ENCODE measurements at places on chromosomes 16 and 17. TPM values are rescaled to one million over a fixed set of nuclear protein-coding genes. Genes with fewer than 3 reads are reported as not detected.

The SEPTIN12 gene
- not detected for total RNA-seq

The PYDC1 gene
- not detected for total RNA-seq

The PARD6A gene
- 10.8 TPM for total RNA-seq

The RMI2 gene
- 11.1 TPM for total RNA-seq

The MTHFSD gene
- 16.5 TPM for total RNA-seq

The DHRS13 gene
- 5.2 TPM for total RNA-seq

DNA sequence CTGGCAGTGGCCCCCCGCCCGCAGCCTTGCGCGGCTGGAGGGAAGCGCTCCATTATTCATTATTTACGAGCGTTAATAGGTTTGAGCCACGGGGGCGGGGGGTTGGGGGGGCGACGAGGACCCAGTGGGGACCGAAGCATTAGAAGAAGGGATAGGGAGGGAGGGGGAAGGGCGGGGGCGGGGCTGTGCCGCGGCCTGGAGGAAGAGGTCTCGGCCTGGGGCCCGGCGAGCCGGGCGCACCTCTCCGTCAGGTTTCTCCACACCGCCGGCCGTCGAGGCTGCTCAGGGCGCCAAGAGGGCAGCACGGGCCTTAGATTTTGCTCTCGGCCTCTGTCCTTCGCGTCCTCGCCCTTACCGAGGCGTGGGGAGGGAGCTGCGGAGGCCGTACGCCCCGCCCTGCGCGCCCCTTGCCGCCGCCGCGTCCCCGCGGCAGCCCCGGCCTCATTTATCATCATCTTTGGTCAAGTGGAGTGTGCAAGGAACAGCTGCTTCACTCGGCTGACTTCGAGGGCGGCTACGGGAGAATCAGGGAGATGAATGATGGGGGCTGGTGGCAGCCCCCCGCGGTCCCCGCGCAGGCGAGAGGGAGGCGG is 54.2 kb downstream of the SREBF1 start:
- peak overlapping the region; percentile 57 for H3K4me3 ChIP-seq
- H3K27me3 ChIP-seq, result no peaks in the 10 kb centered on the region

DNA sequence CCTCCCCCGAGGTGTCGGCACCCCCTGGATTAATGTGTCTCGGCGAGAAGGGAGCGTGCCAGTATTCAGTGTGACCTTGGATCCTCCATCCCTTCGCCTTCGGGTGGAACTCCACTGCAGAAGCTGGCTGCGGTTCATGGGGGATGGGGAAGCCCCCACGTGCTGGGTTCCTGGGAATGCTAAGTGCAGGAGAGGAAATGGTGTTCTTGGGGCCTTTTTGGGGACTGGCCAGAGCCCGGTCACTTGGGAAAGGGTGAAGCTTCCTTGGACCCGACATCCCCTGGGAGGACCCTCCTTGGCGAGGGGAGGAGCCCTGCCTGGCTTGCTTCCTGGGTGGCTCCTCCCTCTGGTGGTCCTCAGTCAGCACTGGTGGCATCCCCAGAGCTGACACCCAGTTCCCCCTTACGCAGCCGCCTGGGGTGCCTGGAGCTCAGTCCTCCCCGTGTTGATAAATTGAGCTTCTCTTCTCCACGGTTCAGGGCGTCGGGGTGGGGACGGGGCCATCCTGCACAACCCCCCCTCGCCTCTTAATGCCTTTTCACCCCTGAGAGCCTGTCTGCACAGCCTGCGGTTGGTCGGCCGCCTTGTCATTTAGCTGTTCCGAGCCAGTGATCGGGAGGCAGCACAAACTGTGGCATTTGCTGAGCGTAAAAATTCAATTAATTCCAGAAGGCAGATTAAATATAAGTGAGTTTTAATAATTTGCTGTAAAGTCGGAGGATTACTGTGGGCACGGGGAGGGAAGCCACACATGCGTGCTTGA is 30.7 kb upstream of the GSE1 start:
- no peak overlapping the region for H3K4me3 ChIP-seq
- no peak for DNase-seq
- H3K36me3 ChIP-seq, result no peaks in the 10 kb centered on the region
- H3K4me1 ChIP-seq, result peaks cover 61% of the 10 kb centered on the region

GRCh38 chr17:74712301-74712700 is 422 bp downstream of the CD300LF start:
- H3K4me1 ChIP-seq, result no peaks in the 10 kb centered on the region
- DNase-seq, result no peak
- no peaks in the 10 kb centered on the region for H3K36me3 ChIP-seq
- H3K27ac ChIP-seq, result no peak overlapping the region

GRCh38 chr16:71811261-71811803 is 2.7 kb upstream of the AP1G1 start:
- no peak overlapping the region for H3K27ac ChIP-seq
- no peak overlapping the region for H3K4me3 ChIP-seq
- no peak for DNase-seq
- H3K36me3 ChIP-seq, result peaks cover 9% of the 10 kb centered on the region
- H3K4me1 ChIP-seq, result peaks cover 11% of the 10 kb centered on the region

DNA sequence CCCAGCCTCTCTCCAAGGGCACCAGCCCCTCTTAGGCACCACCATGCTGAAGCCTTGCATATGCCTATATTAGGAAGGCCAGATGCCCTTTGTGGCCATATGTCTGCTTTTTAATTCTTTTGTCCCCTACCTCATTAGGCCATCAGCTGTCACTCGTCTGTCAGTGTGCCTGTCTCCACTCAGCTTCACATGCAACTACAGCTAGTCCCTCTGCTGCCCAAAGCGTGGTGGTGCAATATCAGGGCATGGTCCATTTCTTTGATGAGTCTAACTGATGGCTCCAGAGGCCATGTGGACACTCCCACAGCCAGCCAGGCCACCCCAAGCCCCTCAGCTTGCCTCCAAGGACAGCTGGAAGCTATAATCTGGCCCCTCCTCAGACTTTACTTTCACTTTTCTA is 36.3 kb downstream of the MYO18A start:
- H3K27ac ChIP-seq, result no peak overlapping the region
- no peaks in the 10 kb centered on the region for H3K27me3 ChIP-seq
- no peak for DNase-seq
- no peaks in the 10 kb centered on the region for H3K36me3 ChIP-seq
- H3K4me1 ChIP-seq, result peaks cover 57% of the 10 kb centered on the region

- no peaks in the 10 kb centered on the region for H3K4me1 ChIP-seq
- no peak overlapping the region for H3K27ac ChIP-seq
- no peaks in the 10 kb centered on the region for H3K27me3 ChIP-seq
- H3K4me3 ChIP-seq, result no peak overlapping the region
Observed at GRCh38 chr17:13822700-13823099, 221.0 kb upstream of the HS3ST3A1 start.

GRCh38 chr17:45270828-45271418 is 9.0 kb upstream of the SPATA32 start:
- H3K27ac ChIP-seq, result no peak overlapping the region
- H3K36me3 ChIP-seq, result peaks cover 10% of the 10 kb centered on the region
- H3K4me1 ChIP-seq, result peaks cover 39% of the 10 kb centered on the region
- DNase-seq, result no peak
- no peak overlapping the region for H3K4me3 ChIP-seq

DNA sequence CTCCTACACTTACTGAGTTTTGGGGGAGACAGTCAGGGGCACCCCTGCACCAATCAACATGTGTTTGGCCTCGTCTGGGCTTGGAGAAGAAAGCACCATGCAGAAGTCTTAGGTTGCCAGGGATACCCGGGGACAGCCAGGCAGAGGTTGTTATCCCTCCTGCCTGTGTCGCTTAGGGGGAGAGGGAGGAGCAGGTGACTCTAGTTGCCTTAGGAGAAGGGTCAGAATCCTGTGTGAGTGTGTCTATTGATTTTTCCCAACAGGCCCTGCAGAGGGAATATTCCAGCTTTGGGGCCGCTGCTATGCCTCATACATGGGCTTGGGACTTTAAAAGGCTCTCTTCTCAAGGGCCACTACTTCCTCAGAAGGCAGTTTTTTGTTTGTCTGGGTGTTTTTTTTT is 89.1 kb downstream of the RGS9 start:
- no peaks in the 10 kb centered on the region for H3K36me3 ChIP-seq
- H3K27me3 ChIP-seq, result no peaks in the 10 kb centered on the region
- H3K4me1 ChIP-seq, result no peaks in the 10 kb centered on the region
- no peak overlapping the region for H3K4me3 ChIP-seq
- no peak overlapping the region for H3K27ac ChIP-seq

DNA sequence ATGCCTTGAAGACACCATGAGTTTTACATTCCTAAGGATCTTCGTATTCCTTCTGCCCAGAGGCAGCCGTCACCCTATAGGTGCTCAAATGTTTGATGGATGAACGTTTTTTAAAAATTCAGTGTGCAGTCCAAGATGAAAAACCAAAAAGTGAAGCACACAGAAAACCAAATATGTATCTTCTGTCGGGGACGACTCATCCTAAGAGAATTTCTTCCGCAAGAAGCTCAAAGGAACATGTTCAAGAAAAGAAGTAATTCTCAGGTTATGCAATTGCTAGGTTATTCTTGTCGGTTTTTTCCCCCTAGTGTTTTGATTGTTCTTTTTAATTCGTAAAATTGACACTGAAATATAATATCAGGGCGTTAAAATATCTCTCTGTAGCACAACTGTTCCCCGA is 1.4 kb downstream of the CENPV start:
- H3K4me3 ChIP-seq, result peak overlapping the region; percentile 77
- peaks cover 6% of the 10 kb centered on the region for H3K4me1 ChIP-seq
- DNase-seq, result no peak
- no peaks in the 10 kb centered on the region for H3K27me3 ChIP-seq

GRCh38 chr16:27993587-27993986 is 69.9 kb downstream of the GSG1L start:
- no peak for DNase-seq
- H3K4me3 ChIP-seq, result no peak overlapping the region
- H3K27me3 ChIP-seq, result no peaks in the 10 kb centered on the region

GRCh38 chr16:16027728-16028310 is 78.4 kb downstream of the ABCC1 start:
- no peaks in the 10 kb centered on the region for H3K27me3 ChIP-seq
- DNase-seq, result no peak
- no peak overlapping the region for H3K4me3 ChIP-seq
- peaks cover 6% of the 10 kb centered on the region for H3K36me3 ChIP-seq
- H3K4me1 ChIP-seq, result peaks cover 59% of the 10 kb centered on the region

GRCh38 chr16:57951204-57951960 is 19.5 kb downstream of the CNGB1 start:
- H3K27ac ChIP-seq, result no peak overlapping the region
- H3K4me1 ChIP-seq, result no peaks in the 10 kb centered on the region
- no peaks in the 10 kb centered on the region for H3K36me3 ChIP-seq
- H3K27me3 ChIP-seq, result no peaks in the 10 kb centered on the region

DNA sequence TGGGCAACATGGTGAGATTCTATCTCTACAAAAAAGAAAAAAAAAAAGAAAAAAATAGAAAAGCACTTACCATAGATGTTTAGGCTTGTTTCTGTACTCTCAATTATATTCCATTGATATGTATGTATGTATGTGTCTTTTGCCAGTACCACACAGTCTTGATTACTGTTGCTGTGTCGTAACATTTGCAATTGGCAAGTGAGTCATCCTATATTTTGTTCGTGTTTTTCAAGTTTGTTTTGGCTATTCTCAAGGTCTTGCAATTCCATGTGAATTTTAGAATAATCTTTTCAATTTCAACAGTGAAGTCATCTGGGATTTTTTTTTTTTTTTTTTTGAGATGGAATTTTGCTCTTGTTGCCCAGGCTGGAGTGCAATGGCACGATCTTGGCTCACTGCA is 19.3 kb downstream of the SPECC1 start:
- H3K27me3 ChIP-seq, result no peaks in the 10 kb centered on the region
- H3K27ac ChIP-seq, result no peak overlapping the region
- no peaks in the 10 kb centered on the region for H3K4me1 ChIP-seq

- H3K36me3 ChIP-seq, result no peaks in the 10 kb centered on the region
- H3K27me3 ChIP-seq, result no peaks in the 10 kb centered on the region
- no peak overlapping the region for H3K4me3 ChIP-seq
- no peak for DNase-seq
- no peaks in the 10 kb centered on the region for H3K4me1 ChIP-seq
Observed at GRCh38 chr16:73399486-73399885, 351.6 kb upstream of the ZFHX3 start.

- H3K36me3 ChIP-seq, result no peaks in the 10 kb centered on the region
- peak overlapping the region; percentile 78 for H3K27ac ChIP-seq
- no peak for DNase-seq
Observed at GRCh38 chr17:48869821-48870318, 22.7 kb upstream of the ATP5MC1 start.

GRCh38 chr17:63634163-63634562 is 11.9 kb downstream of the MAP3K3 start:
- no peak overlapping the region for H3K27ac ChIP-seq
- no peaks in the 10 kb centered on the region for H3K27me3 ChIP-seq
- H3K4me1 ChIP-seq, result no peaks in the 10 kb centered on the region
- H3K36me3 ChIP-seq, result no peaks in the 10 kb centered on the region
- H3K4me3 ChIP-seq, result no peak overlapping the region

- DNase-seq, result no peak
- peak overlapping the region; percentile 9 for H3K27ac ChIP-seq
- H3K27me3 ChIP-seq, result no peaks in the 10 kb centered on the region
- H3K4me3 ChIP-seq, result no peak overlapping the region
Observed at GRCh38 chr17:78144736-78145641, 1.2 kb upstream of the C17orf99 start.

DNA sequence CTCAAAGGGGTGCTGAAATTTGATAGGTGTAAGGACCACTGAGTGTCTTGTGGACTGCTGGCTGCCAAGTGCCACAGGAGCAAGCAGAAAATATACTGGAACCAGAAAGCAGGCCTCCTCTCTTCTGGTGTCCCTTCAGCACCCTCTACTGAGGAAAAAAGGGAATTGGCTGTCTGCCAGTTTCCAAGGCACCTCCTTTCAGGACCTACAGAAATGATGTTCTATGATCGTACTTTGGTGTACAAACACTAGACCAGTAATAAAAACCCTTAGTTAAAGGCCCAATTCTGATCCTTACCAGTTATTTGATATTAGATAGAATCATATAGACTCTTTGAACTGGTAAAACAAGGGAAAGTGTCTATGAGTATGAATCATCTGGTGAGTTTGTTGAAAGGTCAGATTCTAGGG is 35.8 kb upstream of the BCAS3 start:
- H3K4me1 ChIP-seq, result no peaks in the 10 kb centered on the region
- peak; percentile 27 for DNase-seq
- H3K4me3 ChIP-seq, result no peak overlapping the region
- H3K27me3 ChIP-seq, result no peaks in the 10 kb centered on the region
- H3K27ac ChIP-seq, result no peak overlapping the region
- no peaks in the 10 kb centered on the region for H3K36me3 ChIP-seq

DNA sequence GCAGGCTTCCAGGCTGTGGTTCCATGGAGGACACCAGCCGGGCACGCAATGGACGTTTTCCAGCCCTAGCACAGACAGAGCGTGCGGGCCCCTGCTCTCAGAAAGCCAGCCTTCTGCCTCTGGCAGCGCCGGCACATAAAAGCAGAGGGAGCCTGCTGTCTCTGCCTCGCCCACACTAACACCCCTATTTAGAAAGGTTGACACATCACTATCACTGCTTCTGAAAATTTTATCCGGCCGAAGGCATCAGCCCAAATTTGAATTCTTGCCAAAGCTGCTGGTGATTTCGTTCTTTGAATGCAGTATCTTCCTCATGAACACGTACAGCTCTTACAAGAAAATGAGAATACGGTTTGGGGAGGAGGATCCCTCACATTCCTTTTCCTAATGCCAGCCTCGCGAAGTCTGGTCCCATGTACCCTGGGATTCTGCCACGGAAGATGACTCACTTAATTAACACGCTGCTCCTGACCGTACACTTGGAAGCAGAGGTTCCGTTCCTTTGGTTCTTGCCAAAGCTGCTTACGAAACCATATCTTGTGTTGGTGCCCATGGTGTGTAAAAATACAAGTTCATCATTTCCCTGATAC is 1.3 kb upstream of the RAB11FIP3 start:
- peak overlapping the region; percentile 73 for H3K4me3 ChIP-seq
- DNase-seq, result peak; percentile 79
- no peaks in the 10 kb centered on the region for H3K27me3 ChIP-seq
- H3K27ac ChIP-seq, result peak overlapping the region; percentile 88
- peaks cover 28% of the 10 kb centered on the region for H3K4me1 ChIP-seq

GRCh38 chr17:82376042-82376730 is 4.6 kb downstream of the UTS2R start:
- no peak overlapping the region for H3K4me3 ChIP-seq
- no peaks in the 10 kb centered on the region for H3K27me3 ChIP-seq
- DNase-seq, result no peak
- H3K36me3 ChIP-seq, result no peaks in the 10 kb centered on the region
- no peak overlapping the region for H3K27ac ChIP-seq

Data from Panc1 (cell line).